ENCODE measurements at places on chromosomes 13 and 19.

DNA sequence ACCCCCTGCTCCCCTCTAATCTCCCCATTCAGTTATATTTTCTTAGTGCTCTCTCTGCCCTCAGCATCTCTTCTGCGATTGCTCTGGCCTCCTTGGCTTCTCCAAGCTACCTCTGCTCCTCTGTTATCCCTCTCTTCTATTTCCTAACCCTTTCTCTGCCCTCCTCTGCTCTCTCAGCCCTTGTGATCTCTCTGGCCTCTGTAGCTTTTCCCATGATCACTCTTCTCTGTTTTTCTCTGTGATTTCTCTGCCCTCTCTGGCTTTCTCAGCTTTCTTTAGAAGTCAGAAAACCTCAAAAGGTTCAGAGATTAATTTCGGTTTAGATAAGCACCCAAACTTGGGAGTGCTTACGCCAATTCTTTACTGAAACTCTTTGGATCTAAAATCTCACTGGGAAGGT lies 795.0 kb downstream of the DIAPH3 start:
- DNase-seq, result no peak

DNA sequence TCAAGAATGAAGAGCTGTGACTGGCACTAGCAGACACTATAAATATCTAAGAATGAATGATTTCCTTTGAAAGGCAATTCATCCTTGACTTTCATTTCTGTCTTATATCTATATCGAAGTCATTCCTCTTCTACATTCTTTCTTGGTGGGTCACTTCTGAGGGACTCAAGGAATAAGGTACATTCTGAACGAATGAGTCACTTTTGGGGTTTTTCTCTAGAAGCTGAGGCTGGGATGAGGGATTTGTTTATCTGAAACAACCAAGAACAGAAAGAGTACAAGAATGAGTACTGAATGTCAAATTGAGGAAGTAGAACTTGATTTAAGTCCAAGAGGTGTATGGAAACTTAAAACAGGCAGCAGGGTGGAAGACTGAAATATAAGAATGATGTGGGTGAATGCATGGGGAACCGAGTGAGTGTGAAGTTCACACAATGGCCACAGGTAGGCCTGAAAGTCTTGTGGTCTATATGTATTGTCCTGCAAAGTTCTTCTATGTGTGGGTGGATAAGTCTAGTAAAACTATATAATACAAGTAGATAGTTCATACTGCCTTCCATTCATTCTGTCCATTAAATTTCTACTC lies 343.9 kb downstream of the OXGR1 start:
- no peak for DNase-seq

GRCh38 chr19:38304866-38305429 lies 897 bp downstream of the C19orf33 start:
- DNase-seq, result no peak

DNA sequence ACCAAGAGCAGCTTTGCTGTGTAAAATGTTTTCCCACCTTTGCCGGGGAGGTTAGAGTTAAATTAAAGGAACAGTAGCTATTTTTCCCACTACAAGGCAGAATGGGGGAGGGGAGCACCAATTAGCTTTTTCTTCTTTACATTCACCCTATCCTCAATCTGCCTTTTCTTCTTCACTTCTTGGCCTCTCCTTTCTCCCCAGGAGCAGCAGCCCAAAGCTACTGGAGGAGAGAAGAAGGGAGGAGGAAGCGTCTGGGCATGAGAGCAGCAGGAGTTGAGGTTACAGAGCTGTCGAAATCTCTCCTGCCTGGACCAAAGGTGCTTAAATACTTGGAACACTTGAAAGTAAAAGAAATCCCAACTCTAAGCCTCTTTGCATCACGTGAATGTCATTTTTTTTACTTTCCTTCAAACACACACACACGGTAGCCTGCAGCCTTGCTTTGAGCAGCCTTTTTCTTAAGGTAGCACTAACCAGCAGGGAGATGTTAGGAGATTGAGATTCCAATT lies 39.0 kb upstream of the WASF3 start:
- DNase-seq, result no peak

DNA sequence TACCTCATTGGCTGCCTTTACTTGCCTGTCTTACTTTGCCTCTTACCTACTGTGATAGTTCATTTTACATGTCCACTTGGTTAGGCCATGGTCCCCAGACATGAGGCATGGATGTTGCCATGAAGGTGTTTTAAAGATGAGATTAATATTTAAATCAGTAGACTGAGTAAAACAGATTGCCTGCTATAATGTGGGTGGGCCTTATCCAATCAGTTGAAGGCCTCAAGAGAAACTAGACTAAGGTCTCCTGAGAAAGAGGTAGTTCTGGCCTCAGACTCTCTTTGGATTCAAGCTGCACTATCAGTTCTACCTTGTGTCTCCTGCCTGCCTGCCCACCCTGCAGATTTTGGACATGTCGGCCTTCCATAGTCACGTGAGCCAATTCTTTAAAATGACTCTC lies 26.1 kb downstream of the ADGRE3 start:
- DNase-seq, result no peak

DNA sequence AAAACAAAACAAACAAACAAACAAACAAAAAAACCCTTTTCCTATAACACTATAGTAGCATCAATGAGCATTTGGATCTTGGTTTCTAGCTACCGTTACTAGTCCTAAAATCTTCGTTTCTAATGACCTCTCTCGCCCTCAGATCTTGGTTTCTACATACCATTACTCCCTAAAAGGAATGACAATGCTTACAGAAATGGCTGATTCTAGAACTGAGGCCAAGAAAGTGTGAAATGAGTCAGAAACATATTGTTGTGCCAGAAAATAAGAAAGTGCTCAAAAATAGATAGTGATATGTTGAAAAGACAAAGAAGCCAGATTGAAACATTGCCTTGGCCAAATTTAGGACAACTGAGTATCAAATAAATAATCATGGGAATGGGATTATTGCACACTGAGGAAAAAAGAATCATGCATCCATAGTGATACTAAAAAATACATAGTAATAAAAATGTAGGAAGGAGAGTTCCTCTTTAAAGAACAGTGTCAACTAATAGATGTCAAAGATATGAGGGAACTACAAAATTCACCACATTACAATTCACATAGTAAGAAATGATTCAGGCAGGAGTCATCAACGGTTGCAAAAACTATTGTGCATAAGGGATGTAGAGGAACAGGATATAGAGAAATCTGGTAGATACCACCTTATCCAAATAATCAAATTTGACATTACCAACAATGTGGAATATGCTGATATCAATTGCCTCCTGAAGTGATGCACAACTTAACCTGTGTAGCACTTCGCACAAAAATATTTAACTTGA lies 386.6 kb downstream of the DIAPH3 start:
- DNase-seq, result no peak

GRCh38 chr13:93628136-93628797 lies 401.7 kb downstream of the GPC6 start:
- DNase-seq, result no peak

DNA sequence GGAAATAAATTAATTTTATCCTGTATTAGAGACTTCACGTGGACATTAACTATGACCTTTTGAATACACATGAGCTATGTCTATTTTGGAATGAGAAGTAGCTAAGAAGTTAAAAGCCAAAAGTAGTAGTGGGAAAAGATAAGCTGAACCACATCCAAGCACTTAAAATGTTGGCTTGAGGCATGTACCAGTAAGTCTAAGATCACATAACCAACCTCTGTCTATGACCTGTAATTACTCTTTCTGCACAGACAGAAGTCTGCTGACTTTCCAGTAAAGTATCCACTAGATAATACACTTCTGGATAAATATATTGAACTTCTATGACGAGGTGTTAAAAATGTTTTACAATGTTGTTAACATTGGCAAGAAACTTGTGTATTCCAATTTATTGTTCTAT lies 68.7 kb downstream of the LIG4 start:
- DNase-seq, result no peak

- no peak for DNase-seq
Observed at GRCh38 chr19:48483301-48483700, 14.1 kb downstream of the CYTH2 start.

GRCh38 chr13:99971576-99972189 lies at the start of gene ZIC5:
Gene ZIC5, minus strand, starts transcription at chr13:99971767. Its CDS starts 164 bp downstream, at chr13:99971603.
- DNase-seq, result no peak

GRCh38 chr19:16335226-16335625 lies 10.6 kb downstream of the KLF2 start:
- peak; percentile 52 for DNase-seq

DNA sequence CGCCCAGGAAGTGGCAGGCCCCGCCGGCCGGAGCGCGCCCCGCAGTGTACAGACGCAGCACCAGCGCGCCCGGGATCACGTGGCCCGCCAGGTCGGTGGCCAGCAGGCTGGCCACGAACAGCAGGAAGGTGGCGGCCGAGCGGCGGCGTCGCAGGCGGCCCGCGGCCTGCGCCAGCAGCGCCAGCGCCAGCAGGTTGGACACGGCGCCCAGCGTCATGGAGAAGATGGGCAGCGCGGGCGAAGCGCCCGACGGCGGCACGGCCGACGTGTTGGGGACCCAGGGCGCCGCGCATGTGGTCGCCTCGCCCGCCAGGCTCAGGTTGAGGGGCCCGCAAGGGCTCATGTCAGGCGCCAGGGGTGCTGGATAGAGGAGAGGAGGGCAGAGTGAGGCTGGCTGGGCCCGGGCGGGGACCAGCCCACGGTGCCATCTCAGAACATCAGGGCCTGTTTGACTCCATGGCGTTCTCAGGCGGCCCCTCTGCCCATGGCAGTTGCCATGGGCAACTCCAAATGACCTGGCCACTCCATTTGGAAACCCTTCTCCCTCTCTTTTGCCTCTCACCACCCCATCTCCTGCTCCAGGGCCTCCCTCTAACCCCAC lies 1.1 kb downstream of the PTGER1 start:
- DNase-seq, result no peak

GRCh38 chr13:110415669-110416068 lies 108.6 kb downstream of the COL4A2 start:
- no peak for DNase-seq
